ENCODE measurements at places on chromosomes 7 and 10.

GRCh38 chr7:117673839-117674238 is 194.0 kb downstream of the CFTR start:
- no peak for DNase-seq

GRCh38 chr7:157430721-157431120 is 93.9 kb downstream of the DNAJB6 start:
- no peak for DNase-seq

DNA sequence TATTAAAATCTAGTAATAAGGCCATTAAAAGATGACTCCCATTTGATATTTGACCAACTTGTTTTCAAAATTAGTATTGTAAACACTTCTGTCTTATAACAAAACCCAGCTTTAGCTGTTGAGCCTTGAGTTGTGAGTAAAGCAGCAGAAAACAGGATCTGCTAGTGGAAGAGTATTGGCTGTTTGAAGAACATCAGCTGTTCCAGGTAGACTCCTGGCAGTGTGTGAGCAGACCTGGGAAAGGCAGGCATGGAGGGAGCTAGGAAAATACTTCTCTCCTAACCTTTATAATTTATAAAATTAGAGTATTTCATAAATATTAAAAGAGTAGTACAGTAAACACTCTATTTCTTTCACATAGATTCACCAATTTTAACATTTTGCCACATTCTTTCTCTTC is 29.0 kb downstream of the KAT6B start:
- DNase-seq, result no peak

DNA sequence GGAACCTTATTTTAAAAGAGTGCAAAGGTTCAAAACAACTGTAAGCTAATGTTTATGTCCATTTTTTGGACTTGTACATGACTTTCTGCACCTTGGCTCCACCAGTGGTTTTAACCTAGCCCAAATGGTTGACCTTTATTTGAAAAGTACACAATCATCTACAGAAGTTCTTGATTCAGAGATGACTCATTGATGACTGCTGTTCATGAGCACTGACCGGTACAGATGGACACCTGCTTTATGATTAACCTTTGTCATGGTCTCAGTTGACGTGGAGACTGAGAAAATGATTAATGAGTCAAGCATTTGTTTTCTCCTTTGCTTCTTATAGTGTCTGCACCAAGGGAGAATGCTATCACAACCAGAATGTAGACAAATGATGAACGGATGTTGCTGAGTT is 55.7 kb upstream of the PTER start:
- DNase-seq, result no peak
